ENCODE measurements at places on chromosomes 3 and 15. TPM values are rescaled to one million over a fixed set of nuclear protein-coding genes. Genes with fewer than 3 reads are reported as not detected.

DNA sequence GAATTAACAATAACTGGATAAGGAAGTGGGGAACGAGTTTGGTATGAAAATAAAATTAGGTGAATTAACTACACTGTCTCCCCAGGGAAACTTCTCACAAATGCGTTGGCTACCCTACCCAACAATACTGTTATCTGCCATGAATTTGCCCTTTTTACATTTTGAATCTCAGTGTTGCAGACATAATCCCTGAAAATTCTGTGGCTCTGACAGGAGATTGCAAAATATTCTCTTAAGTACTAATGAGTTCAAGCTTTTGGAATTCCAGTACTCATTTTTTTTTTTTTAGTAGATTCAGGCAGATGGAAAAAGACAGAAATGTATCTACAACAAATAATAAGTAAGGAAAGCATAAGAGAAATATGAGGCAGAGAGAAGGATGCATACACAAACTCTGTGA, 332.6 kb downstream of the LSAMP start:
- H3K27me3 ChIP-seq = no peaks in the 10 kb centered on the region
- no peak overlapping the region for H3K27ac ChIP-seq
- H3K4me1 ChIP-seq = no peaks in the 10 kb centered on the region
- no peak for DNase-seq

GRCh38 chr15:69730281-69731080, 277.9 kb downstream of the RPLP1 start:
- H3K36me3 ChIP-seq = no peaks in the 10 kb centered on the region
- peaks cover 12% of the 10 kb centered on the region for H3K4me1 ChIP-seq
- H3K27ac ChIP-seq = no peak overlapping the region
- no peaks in the 10 kb centered on the region for H3K27me3 ChIP-seq

TMC3 gene
- total RNA-seq = not detected

ITGA11 gene
- 0.20 TPM for total RNA-seq

TMEM158 gene
- total RNA-seq = not detected

Data from CD4-positive, alpha-beta T cell (primary cell).